Hematopoietic multipotent progenitor cell treated with erythropoietin and hydrocortisone succinate and interleukin-3 and kit ligand, for 4 days (in vitro differentiated cells): ENCODE measurements at places on chromosomes 3 and 15.
A peak's percentile ranks its signal among the peaks of the same experiment; 100 is the strongest.

DNA sequence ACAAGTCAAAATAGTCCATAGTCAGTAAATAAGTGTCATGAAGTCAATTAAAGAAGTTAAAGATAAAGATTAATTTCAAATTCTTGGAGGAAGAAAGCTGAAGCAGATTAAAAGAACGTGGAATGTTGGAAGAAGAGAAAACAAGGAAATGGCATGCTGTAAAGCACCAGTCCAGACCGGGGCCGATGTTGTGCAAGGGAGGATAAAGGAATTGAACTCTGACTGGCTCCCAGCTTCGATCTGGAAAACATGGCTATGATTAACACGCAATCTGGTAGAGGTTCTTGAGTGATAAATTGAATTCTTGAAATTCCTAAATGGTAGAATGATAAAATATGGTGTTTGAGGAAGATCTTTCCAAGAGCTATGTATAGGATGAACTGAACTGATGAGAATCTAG lies 194.4 kb downstream of the MEIS2 start:
- DNase-seq: no peak

DNA sequence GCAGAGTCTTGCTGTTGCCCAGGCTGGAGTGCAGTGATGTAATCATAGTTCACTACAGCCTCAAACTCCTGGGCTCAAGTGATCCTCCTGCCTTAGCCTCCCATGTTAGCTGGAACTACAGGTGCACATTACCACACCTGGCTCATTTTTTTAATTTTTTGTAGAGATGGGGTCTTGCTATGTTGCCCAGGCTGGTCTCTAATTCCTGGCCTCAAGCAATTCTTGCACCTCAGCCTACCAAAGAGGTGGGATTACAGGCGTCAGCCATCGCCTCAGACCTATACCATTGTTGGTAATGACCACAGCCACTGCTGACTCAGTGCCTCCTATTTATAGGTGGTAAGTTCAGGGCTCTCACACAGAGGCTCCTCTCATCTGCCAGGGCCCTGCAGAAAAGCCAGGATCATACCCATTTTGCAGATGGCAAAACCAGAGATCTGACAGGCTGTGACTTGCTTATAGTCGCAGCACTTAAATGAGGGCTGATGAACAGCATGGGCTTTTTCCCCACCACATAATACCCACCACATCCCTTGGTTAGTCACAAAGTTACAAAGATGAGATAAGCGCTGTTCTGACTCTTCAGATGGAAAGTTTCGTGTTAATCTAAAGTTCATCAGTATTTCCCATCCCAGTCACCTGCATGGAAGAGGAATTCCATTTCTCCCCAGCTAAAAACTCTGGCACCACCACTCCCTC lies 21.8 kb upstream of the SPATA12 start:
- DNase-seq: no peak

GRCh38 chr3:72523429-72524151 lies 324.7 kb downstream of the SHQ1 start:
- peak; percentile 98 for DNase-seq

DNA sequence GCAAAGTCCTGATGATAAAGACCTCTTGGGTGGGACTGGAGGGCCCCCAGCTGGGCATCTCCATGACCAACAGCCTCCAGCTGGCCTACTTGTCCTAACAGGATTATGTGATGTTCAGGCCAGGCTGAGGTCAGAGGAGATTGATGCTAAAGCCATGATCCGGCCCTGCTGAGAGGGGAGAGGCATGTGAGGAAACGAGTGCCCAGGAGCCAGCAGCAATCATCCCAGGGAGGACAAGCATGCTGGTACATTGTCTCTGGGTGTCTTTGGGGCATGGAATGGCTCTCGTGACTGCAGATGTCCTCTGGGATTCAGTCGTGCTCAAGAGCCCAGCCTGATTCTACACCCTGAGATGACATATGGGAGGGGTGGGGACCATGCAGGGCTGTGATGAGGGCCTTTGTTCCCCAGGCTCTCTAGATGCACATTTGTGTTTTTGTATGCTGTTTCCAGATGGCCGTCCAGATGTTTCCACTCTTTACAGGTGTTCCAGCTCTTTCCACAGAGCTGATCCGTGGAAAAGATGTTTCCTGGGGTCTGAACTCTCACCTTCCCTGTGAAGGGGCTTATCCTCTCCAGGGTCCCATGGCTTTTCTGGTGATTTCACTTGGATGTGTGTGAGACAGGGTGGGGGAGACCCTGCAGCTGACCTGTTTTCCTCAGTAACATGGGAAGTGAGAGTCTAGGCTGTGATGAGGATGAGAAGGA lies 20.2 kb downstream of the SLC24A1 start:
- DNase-seq: no peak
